RPMI8226 (cell line): ENCODE measurements at places on chromosomes 1 and 21.

DNA sequence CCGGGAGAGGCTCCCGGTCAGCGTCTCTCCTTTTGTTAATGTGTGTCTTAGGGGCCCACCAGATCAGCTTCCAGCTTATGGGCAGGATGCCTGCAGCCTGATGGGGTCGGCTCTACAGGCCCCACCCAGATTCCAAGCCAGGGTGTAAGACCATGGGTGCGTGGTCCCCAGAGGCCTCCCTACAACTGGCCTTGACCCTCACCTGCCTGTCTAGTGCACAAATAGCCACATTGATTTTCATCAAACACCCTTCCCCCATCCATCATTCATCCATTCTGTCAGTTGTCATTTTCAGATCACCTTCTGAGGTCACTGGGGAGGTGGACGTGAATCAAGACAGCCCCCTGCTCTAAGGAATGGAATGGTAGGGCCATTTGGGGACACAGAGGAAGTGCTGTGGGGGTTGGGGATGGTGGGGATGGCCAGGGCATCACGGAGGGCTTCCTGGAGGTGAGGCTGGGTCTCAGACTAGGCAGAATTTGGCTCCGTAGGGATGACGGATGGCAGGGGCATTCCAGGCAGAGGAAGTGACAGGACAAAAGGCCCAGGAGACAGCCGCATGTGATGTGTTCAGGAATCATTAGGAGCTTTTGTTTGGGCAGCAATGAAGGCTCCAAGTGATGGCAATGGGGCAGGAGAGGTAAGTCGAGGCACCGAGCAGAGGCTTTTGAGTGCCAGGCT, 118.8 kb downstream of the EPHB2 start:
- DNase-seq, result no peak

DNA sequence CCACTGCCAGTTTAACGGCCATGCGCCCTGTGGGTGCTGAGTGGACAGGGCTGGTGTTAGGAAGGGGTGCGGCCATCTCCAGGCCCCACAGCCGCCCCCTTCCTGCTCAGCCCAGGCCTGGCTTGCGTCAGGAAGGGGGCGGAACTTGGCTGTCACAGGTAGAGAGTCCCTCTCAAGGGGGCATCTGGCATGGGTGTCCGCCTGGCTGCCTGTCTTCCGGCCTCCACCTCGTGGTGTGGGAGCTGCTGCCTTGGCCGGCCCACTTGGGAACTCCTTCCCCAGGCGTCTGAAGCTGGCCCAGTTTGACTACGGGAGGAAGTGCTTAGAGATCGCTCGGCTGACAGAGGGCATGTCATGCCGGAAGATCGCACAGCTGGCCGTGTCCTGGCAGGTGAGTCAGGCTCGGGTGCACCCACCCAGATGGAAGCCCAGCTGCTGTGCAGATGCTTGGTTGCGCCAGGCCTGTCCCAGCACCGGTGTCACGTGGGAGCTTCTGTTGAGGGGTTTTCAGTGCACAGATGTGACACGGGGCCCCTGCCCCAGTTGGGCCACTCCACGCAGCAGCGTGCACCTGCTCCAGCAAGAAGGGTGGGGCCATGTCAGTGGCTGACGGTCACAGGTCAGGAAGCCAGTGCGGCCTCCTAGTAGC, 9.1 kb upstream of the ATAD3B start:
- peak; percentile 97 for DNase-seq

DNA sequence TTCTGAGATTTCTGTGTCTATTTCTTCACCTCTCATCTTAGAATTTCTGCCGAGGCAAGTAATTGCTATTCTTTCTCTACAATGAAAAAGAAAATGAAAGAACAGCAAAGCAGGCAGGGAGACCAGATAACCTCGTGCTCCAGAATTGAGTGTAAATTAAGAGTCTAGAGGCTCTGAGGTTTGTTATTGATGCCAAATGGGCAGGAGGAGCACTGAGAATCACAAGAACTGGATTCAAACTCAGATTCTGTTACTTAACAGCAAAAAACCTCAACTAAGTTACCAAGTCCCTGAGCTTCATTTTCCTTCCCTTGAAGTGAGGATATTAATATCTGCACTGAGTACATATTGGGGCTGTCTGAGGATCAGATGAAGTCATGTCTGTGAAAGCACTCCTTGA, 5.5 kb upstream of the DDR2 start:
- DNase-seq, result peak; percentile 24

GRCh38 chr1:174153085-174153824, 6.1 kb upstream of the RABGAP1L start:
- no peak for DNase-seq

DNA sequence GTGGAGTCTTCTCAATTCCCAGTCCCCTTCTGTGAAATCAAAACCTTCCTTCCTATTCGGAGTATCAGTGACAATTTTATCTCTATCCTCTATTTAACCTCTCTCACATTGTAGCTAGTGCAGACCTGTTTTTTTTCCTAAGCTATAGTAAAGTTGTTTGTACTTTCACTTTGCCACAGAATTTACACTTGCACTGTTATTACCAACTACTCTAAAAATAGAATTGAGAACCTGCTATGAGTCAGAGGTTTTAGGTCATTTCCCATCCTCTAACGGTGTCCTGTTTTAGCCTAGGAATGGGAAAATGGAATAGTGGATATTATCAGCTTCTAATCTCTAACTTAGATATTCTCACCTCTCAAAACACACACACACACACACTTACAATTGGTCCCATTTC, 862.7 kb downstream of the NCAM2 start:
- DNase-seq, result no peak

- no peak for DNase-seq
Observed at GRCh38 chr1:6961289-6961688, 176.0 kb downstream of the CAMTA1 start.

DNA sequence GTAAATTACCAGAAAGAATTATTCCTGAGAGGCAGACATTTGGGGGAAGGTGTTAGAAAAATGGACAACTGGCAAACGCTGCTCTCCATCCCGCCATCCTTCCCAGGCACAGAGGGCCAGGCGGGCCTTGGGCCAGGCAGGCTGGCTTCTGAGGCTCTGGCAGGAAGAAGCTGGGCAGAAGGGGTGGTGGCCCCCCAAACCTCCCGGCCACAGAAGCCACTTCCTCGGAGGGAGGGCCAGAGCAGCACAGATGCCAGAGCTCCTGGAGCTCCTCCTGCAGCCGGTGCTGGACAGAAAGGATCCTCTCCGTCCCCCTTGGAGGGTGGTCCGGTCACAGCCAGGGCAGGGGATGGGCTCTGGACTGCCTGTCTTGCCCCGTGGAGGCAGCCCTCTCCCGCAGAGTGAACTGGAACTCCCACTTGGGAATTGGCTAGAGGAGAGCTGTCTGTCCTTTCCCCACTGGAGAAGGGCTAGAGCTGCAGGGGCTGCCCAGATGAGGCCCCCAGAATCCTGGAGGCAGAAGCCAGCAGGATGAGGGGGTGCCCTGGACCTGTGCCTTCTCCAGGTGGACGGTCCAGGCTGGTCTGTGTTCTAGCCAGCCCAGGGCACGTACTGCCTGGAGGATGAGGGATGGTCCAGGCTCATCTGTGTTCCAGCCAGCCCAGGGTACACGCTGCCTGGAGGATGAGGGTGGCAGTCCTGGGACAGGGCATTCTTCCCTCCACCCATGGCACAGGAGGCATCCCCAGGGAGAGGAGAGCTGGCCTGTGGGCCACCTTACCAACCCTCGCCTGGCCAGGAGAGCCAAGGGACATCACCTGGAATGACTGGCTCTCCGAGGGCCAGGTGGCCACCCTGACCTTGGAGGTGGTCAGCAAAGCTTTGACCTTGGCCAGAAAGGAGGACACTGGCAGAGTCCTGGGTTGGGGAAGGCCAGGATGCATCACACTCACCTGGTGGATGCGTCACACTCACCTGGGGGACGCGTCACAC, 47.4 kb upstream of the ACTRT2 start:
- no peak for DNase-seq

DNA sequence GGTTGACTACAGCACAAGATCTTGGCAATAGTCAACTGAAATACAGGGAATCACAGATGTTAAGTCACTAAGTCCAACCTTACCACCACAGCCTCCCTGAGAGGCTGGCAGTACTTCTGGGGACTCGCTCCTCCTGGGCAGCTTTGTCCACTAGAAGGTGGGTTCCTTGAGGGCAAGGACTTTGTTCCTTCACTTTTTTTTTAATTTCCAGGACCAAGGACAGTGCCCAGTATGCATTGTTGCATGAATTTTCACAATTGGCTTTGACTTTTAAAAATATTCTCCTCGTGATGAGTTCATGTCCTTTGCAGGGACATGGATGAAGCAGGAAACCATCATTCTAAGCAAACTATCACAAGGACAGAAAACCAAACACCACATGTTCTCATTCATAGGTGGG, 96.7 kb upstream of the IGSF21 start:
- no peak for DNase-seq

- DNase-seq, result peak; percentile 83
Observed at GRCh38 chr21:36976882-36977651, 10.6 kb upstream of the HLCS start.

DNA sequence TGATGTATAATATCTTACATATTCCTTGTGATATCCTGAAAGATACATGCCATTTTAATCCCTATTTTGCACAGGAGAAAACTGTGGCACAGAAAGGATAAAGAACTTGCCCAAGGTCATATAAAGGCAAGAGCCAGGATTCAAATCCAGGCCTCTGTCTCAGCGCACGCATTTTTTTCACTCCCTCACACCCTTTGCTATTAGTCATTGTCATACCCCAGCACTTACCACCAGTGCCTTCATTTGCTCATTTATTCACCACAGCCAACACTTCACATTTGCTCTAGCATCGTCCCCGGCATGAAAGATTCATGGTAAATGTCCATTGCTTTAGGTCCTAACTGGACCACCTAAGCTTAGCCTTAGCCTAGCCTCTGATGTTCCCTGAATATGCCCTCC, 14.2 kb downstream of the ALX3 start:
- DNase-seq, result no peak

DNA sequence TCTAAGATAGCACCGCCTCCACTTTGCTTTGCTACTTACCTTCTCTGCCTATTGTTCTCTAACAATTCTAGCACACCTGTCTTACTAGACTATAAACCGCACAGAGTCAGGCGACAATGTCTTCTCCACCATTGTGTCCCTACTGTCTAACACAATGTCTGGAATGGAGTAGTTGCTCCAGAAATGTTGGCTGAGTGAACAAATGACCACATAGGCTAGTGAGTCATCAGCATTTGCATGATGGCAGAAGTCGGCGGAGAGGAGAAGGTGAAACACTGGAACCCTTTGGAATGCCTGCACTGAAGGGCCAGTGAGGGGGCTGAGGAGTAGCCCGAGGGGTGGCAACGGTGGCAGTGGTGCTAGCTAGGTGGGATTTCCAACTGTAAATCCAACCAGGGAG, 14.0 kb upstream of the PABPC4 start:
- no peak for DNase-seq
